ENCODE measurements at places on chromosomes 6 and 20.

DNA sequence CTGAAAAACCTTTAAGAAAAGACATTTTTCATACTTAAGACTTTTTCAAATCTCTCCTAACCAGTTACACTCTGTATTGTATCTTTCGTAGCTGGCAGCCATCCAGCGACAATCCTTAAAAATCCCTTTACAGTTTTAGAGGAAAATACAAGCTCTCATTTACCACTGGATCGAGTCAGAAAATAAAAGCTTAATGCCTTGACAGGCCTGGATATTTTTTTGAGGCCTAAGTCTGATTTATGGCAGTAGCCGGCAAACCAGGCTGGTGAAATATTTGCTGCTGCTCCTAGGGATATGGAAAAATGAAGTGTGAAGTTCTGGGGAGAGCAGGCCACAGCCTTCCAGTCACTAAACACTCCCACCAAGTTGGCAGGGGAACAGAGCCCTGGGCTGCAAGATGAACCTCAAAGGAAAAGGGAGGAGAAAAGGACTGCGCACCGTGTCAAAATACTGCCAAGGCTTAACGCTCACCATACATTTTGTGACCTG lies 213.0 kb upstream of the SUPT3H start:
- DNase-seq: no peak

- DNase-seq: no peak
These were observed 98.3 kb downstream of the SOD2 start for GRCh38 chr6:159594750-159595117.

- no peak for DNase-seq
These were observed 73.8 kb downstream of the MAP3K5 start for GRCh38 chr6:136718476-136718875.

DNA sequence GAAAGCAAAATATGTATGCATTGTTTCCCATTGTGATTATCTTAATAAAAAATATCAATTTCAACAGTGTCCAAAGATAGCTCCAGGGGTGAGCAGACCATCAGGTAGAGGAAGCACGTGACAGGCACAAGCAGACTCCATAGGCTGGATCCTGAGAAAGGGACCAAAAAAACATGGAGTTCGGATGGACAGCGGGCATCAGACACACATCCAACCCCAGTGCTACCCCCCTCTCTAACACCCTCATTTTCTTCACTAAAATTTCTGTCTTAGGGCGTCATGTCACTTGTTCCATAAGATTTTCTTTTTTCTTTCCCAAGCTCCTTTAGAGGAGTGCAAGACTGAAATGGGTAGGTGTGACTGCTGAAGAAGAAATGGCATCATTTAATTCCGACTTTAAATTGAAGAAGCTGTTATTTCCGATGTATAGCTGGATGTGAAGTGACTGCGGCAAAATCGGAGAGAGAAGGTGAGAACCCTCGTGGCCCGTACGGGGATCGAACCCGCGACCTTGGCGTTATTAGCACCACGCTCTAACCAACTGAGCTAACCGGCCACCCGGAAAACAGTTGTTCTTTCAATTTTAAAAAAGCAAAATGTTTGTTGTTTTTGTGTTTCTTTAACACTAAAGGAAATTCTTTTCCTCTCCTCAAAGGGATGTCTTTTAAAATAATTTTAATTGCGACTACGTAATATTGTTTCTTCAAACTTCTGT lies 10.3 kb upstream of the PRSS16 start:
- no peak for DNase-seq

GRCh38 chr20:22524393-22525015 lies 59.9 kb downstream of the FOXA2 start:
- DNase-seq: no peak

- DNase-seq: no peak
These were observed 90.6 kb upstream of the NAA20 start for GRCh38 chr20:19926591-19926990.

- no peak for DNase-seq
These were observed 47.2 kb downstream of the FOXA2 start for GRCh38 chr20:22536956-22537756.

GRCh38 chr20:57881466-57882385 lies 171.9 kb upstream of the PMEPA1 start:
- DNase-seq: no peak

- no peak for DNase-seq
These were observed 6.3 kb upstream of the OR14J1 start for GRCh38 chr6:29295181-29295585.

GRCh38 chr6:135286962-135287538 lies 105.9 kb downstream of the MYB start:
- DNase-seq: no peak

- no peak for DNase-seq
These were observed 13.6 kb upstream of the GUCA1A start for GRCh38 chr6:42159431-42160024.

- no peak for DNase-seq
These were observed 21.8 kb downstream of the PCK1 start for GRCh38 chr20:57582432-57583288.

DNA sequence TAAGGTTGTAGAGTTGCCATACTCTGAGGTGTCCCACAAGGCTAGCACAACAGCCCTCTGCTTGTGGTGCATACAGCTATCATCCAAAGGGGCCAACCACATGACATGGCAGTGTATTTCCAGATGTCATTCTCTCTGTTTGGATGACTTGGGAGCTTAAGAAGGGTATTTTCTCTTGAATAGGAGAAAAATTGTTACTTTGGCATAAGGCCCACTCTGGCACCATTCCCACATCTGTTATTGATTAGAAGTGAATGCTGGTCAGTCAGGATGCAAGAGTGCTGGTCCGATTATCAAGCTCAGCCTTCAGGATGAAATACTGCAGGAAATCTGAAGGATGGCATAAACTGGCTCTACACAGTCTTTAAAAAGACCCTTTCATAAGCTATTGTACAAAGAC lies 83.6 kb upstream of the C20orf144 start:
- DNase-seq: no peak

- DNase-seq: no peak
These were observed 154.6 kb upstream of the SOX4 start for GRCh38 chr6:21438986-21439352.

DNA sequence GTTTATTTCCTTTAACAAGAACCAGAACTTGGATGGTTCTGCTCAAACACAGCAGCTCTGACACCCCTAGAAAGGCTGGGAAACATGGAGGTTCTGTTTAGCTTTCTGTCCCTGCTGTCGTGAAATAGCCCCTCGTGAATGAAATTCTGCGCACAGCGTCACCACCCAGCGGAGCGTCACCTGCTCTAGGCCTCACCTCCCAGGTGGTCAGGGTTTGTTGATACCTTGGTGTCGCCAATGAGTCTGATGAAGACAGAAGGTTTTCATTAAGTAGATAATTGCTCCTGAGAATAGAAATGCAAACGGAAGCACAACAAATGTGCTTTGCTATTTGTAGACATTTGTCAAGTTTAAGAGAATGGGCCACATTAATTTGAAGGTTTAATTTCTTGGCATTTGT lies 135.1 kb downstream of the EDN3 start:
- DNase-seq: no peak

DNA sequence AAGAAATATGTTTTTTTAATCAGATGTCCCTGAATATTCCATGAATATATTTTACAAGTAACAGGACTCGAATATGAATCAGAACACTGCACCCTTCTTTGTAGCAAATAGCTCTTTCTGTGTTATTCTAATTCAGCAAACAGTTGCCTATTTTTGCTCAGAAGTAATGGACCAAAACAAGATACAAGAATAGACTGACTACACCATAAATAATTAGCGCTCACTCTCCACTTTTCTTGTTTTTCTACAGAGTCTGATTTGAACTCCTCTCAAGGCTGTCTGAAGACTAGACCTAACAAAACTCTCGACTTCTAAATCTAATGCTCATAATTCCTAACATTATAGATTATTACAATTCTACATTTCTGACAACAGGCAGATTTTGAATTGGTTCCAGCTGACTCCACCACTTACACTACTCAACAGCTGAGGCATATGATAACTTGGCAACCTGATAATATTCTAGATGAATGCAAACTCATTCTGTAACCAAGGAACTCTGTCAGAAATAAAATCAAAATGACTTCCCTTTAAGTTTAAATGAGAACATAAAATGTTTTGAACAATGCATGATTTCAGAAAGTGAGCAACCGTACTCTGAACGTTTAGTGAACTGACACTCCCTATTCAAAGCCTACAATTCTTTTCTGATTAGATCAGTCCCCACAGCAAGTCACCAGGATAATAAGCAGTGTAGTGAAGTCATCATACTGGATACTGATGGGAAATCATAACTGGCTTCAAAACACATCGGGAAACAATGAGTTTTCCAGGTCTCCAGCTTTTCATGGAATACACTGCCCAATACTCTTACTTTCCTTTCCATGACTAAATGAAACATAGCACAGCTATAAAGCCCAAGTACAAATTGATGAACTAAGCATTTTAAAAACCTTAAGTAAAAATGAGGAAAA lies 114.2 kb upstream of the BEND6 start:
- no peak for DNase-seq

DNA sequence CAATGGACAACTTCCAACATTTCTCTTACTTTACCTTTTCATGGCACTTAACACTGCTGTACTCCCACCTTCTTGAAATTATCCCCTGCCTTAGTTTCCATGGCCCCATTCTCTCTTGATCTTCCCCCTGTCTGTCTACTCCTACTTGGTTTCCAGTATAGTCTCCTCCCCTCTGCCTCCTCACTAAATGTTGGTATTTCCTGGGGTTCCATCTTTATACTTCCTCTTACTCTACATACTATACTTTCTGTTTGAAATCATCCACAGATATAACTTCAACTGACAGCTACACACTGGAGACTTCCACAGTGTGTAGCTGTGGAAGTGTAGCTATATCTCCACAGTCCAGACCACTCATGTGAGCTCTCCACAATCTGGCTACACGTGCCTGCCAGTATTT lies 13.5 kb downstream of the ZHX3 start:
- DNase-seq: no peak

DNA sequence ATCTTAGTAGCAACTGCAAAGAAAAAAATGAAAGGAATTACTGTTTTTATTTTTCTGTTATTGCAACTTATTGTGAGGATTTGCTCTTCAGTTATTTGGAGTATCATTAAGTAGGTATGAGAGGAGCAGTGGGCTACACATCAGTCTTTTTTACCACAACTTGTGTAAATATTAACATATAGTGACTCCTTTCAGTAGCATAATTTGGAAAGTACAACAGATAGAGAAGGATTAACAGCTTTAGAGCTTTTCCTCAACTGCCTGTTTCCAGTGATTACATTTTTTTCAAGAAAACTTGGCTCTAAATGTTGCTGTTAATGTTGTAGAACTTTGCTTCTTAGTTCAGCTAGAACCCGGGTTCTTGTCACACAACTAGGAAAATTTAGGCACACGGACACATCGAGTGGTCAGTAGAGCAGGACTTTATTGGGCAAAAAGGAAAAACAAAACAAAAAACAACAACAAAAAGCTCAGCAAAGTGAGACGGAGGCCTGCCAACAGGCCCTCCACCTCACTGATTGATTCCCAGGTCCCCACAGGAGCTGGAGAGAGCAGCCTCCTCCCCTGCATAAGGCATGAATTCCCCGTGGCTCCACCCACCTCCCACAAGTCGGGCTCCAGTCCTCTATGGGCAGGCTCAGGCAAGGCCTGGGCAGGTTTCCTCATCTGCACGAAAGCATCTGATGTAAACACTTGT lies 75.1 kb downstream of the ADGRG6 start:
- no peak for DNase-seq

DNA sequence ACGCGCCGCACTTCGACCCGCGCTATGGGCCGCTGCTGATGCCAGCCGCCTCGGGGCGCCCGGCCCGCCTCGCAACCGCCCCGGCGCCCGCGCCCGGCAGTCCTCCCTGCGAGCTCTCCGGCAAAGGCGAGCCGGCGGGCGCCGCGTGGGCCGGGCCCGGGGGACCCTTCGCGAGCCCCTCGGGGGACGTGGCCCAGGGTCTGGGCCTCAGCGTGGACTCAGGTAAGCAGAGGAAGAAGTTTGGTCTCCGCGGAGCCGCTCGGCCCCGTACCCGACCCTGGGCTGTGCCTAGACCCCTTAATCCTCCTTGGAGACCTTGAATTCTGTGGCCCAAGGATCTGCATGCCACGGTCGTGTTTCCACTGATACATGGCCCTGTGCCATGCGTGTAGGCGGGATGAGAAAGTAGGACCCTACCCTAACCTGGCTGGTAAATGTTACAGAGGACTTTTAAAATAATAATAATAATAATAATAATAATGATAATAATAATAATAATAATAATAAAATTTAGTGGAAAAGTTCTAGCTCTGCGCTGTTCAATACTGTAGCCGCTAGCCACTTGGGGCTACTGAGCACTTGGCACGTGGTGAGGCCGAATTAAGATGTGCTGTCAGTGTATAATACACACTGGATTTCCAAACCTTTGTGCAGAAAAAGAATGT lies 5.6 kb downstream of the VGLL2 start:
- DNase-seq: no peak

GRCh38 chr6:163635731-163636364 lies 221.3 kb downstream of the QKI start:
- no peak for DNase-seq

DNA sequence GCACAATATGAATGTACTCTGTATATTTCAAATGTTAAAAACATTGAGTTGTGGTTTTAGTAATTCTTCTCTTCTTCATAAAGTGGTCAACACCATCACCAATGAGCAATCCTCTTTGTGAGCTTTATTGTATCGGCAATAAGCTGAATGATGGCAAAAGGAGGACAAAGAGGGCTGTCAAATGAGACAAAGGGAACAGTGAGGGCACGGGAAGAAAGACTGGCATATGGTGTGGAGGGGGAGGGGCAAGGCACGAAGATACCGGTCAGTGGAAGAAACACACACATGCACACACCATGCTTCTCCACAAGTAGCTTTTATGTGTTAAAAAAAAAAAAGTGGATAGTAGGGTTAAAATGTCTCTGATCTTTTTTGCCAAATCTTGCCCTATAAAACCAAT lies 506.8 kb upstream of the CITED2 start:
- DNase-seq: no peak

DNA sequence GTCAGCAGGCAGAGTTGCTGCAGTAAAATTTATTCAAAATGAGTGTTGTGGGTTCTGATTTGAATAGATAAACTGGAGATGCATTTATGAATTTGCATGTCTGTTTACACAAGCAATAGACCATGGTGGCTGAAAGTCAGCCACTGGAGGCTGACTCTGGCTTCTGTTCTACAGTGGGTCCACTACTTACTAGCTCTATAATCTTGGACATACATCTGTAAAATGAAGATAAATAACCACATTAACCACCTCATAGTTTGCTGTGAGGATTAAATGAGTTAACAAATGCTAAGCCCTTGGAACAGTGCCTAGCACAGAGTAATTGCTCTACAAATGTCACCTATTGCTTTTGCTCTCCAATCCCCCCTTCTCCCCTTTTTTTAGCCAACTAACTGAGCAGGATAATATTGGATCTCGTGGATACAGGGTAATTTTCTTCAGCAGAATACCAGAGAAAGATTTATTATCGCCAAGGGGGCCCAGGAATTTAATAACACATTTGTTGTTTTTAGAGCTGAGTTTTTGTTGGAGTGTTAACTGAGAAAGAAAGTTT lies 1.4 kb upstream of the PM20D2 start:
- DNase-seq: no peak

Measured in activated CD4-positive, CD25-positive, alpha-beta regulatory T cell treated with anti-CD3 and anti-CD28 coated beads, Interleukin-2, amount 50 U/mL, for 16 hours (primary cell).